Stimulated activated CD4-positive, alpha-beta T cell treated with anti-CD3 and anti-CD28 coated beads, Interleukin-1b, Interleukin-23, amount 100 ng/mL, for 1 hour (primary cell): ENCODE measurements at places on chromosomes 16 and 17.

DNA sequence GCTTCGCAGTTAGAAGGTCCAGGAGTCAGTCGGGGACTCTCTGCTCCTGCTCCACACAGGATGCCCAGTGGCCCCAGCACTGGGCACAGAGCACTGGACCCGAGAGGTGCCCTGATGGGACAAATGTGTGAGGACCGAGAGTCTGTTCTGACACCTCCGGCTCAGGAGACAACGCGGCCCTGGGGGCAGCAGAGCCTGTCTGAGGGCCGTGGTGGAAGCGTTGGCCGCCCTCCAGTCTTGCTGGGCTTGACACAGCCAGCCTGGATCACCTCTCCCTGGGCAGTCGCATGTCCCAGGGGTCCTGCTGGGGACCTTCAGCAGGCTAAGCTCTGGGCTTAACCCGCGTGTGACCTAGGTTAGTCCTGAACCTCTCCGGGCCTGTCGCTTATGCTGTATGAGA lies 23.1 kb downstream of the LGALS9 start:
- DNase-seq: no peak

GRCh38 chr17:56997313-56997712 lies 19.4 kb downstream of the SCPEP1 start:
- DNase-seq: no peak

- no peak for DNase-seq
Measured at GRCh38 chr16:6616746-6617145, 715.9 kb upstream of the RBFOX1 start.

DNA sequence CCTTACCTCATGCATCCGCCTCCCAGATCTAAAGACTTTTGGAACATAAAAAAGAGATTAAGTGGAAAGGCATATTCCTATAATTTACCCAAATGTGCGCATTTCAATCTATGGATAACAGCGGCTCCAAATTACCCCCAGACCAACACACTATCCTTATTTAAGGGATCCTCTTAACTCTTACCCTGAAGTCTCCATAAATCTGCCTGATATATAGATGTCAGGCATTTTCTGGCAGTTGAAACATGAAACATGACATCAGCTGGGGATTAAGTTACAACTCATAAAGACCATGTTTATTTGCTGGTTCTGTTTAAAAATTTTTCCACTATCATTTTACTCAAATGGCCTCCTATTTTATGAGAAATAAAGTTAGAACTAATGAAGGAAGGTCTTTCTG lies 478.5 kb upstream of the SALL1 start:
- no peak for DNase-seq

GRCh38 chr16:10497132-10498101 lies 83.0 kb downstream of the EMP2 start:
- DNase-seq: no peak

DNA sequence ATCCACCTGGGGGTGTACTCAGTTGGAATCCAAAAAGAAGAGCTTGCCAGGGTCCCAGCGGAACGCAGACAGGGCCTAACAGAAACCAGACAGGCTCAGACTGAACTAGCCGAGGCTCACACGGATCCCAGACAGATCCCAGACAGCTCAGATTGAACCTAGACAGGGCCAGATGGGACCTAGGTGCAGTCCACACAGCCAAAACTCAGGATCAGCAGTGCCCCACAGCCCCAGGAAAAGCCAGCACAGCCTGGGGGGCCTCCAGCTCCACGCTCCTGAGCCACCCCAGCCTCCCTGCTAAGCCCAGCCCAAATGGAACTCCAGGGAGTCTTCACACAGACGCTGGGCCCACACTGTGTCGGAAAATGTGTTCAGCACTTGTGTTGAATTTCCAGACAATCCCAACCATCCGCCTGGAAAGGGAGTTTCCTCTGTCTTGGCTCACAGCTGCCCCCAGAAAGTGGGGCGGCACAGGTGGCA lies 7.5 kb downstream of the STX1B start:
- DNase-seq: no peak
